H1 (cell line): ENCODE measurements at places on chromosomes 5 and 9. TPM values are rescaled to one million over a fixed set of nuclear protein-coding genes. Genes with fewer than 3 reads are reported as not detected.

GRCh38 chr9:100228352-100228869 lies 124.3 kb downstream of the TEX10 start:
- H3K27me3 ChIP-seq: no peaks in the 10 kb centered on the region
- H3K4me1 ChIP-seq: no peaks in the 10 kb centered on the region
- H3K4me3 ChIP-seq: no peak overlapping the region
- H3K27ac ChIP-seq: no peak overlapping the region
- H3K36me3 ChIP-seq: no peaks in the 10 kb centered on the region
- DNase-seq: no peak

- no peak for DNase-seq
- peaks cover 5% of the 10 kb centered on the region for H3K4me1 ChIP-seq
- H3K36me3 ChIP-seq: no peaks in the 10 kb centered on the region
- no peaks in the 10 kb centered on the region for H3K27me3 ChIP-seq
- no peak overlapping the region for H3K4me3 ChIP-seq
- H3K27ac ChIP-seq: no peak overlapping the region; the same call in 1 of the 2 replicates
Observed at GRCh38 chr5:10655972-10656830, 92.3 kb downstream of the ANKRD33B start.

DNA sequence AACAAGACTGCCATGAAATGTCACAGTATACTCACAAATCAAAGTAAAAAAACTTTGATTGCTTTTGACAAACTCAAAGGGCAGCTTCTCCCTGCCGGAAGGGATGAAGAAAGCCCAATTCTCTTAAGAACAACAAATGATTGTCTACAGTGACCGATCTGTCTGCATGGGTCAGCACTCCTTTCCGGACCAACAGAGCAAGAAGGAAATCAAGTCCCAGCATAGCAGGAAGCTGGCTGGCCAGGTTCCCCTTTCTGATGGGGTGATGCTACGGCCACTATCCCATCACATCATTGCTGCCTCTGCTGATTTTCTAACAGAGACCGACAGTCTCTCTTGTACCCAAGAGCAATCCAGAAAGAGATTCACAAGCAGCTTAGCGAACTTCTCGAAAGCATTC lies 692 bp downstream of the C1QTNF3 start:
- no peak for DNase-seq
- H3K4me3 ChIP-seq: no peak overlapping the region
- H3K36me3 ChIP-seq: no peaks in the 10 kb centered on the region
- no peak overlapping the region for H3K27ac ChIP-seq

DNA sequence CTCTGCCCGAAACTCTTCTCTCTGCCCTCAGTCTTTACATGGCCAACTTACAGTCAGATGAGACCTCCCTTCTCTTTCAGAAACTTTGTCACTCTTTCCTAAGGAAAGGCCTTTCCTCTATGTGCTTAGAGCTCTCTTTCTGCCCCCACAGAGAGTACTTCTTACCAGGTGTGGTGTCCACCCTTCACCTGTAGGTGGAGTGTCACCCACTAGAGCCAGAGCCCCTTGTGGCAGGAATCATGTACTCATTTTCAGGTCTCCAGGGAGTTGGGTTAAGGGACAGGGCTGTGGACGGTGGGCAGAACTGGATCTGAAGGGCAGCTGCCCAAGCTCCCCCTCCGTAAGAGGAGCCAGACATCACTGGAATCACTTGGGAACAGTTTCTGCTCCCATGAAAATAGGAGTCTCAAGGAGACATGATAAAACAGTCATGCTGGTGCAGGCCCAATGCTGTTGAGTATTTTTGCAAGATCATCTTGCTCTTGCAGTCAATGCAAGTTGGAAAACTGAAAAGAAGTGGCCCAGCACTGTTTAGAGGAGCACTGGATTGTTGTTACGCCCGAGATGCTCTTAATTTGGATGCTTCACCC lies 436.7 kb downstream of the ZSWIM6 start:
- H3K4me3 ChIP-seq: no peak overlapping the region
- no peaks in the 10 kb centered on the region for H3K36me3 ChIP-seq
- no peaks in the 10 kb centered on the region for H3K27me3 ChIP-seq
- no peak overlapping the region for H3K27ac ChIP-seq

- H3K4me3 ChIP-seq: no peak overlapping the region
- DNase-seq: no peak
- peaks cover 8% of the 10 kb centered on the region for H3K4me1 ChIP-seq
- H3K27me3 ChIP-seq: no peaks in the 10 kb centered on the region
- H3K27ac ChIP-seq: no peak overlapping the region
Observed at GRCh38 chr5:172113036-172113435, 75.0 kb downstream of the STK10 start.

DNA sequence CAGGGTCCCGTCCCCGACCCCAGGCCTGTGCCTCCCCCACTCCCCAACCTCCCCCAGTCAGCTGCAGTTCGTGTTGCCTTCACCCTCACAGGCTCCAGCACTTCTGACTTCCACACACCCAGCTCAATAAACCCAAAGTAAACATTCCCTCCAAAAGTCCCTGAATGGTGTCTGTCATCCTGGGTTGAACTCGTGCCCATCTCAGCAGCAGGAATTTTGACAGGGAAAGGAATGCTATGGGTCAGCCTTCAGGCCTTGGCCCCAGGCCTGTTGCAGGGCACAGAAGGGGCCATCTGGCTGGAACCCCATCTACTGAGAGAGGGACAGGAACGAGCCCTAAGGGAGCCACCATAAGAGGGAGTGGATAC lies 29.6 kb upstream of the CNOT6 start:
- no peaks in the 10 kb centered on the region for H3K27me3 ChIP-seq
- no peaks in the 10 kb centered on the region for H3K4me1 ChIP-seq
- H3K27ac ChIP-seq: no peak overlapping the region
- no peak overlapping the region for H3K4me3 ChIP-seq

DNA sequence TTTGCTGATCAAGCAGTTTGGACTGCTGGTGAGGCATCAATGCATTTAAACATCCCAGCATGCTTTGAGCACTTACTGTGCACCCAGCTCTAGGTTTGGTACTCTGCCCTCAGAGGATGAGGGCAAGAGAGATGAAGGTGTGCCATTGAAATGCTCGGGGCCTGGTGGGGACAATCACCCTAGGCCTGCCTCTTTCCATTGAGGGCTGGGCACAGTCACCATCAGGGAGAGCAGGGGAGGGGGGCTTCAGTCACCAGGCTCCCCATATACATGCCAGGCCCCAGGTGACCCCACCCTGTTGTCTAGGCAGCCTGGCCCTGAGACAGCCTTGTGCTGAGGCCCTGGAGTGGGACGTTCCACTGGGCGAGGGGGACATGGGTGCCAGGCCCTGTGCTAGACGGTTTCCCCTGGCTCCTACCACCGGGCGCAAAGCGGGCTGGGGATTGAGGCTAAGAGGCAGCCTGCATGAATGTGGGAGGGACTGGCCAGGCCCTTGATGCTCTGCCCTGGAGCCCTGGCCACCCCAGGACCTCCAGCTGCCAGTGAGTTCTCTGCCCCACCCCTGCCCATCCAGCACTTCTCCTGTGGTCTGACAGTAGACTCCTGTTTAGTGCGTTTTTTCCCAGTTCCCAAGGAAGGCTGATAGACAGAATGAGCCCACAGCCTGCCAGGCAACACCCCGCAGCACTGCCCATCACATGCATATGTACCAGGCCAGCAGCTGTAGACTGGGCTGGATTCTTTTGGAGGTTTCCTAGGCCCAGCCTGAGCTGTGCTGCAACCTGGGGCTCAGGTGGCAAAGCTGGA lies 18.9 kb downstream of the TCF7 start:
- no peak overlapping the region for H3K4me3 ChIP-seq
- DNase-seq: no peak
- H3K27ac ChIP-seq: no peak overlapping the region
- H3K27me3 ChIP-seq: no peaks in the 10 kb centered on the region

- H3K4me1 ChIP-seq: peaks cover 3% of the 10 kb centered on the region; the same call in 1 of the 2 replicates
- H3K27ac ChIP-seq: no peak overlapping the region
- no peaks in the 10 kb centered on the region; the same call in 1 of the 2 replicates for H3K27me3 ChIP-seq
- no peak for DNase-seq
- no peak overlapping the region for H3K4me3 ChIP-seq
Observed at GRCh38 chr5:124512236-124512635, 234.2 kb downstream of the ZNF608 start.

DNA sequence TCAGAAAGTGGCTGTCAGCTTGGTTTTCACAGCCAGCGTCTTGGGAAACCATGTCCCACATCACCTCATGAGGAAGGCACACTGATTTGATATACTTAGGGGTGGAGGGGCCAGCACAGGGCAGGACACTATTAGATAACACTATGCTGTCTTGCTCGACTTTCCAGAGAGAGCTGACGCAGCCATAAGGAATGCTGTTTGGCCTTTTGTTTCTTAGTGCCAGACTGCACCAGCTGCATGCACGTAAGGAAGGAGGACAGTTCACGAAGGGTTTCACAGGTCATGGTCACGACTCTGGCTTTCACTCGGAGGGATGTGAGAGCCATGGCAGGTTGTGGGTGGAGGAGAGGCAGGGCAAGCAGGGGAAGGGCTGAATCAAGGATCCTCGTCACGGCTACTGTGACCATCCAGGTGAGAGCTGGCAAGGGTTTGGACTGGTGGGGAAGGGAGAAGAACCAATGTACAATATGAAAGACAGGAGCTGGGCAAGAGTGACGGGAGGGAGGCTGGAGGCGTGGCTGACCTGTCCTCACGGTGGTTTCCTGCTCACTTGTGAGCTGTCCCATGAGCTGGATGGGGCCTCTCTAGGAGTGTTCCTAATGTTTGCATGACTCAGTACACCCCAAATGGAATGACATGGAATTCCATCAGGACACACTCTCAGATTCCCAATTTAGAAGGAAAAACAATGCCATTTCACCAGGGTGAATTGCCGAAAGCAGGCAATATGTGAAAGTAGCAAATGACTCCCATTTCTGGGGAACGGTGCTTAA lies 61.7 kb downstream of the OTULIN start:
- peaks cover 22% of the 10 kb centered on the region for H3K4me1 ChIP-seq
- DNase-seq: no peak
- no peak overlapping the region; the same call in 1 of the 2 replicates for H3K27ac ChIP-seq
- H3K27me3 ChIP-seq: no peaks in the 10 kb centered on the region
- no peak overlapping the region for H3K4me3 ChIP-seq

- no peak overlapping the region for H3K4me3 ChIP-seq
- H3K36me3 ChIP-seq: no peaks in the 10 kb centered on the region
- H3K27ac ChIP-seq: no peak overlapping the region
Observed at GRCh38 chr5:96566833-96567587, 95.2 kb upstream of the CAST start.

GRCh38 chr5:181167814-181168488 lies 20.6 kb downstream of the OR2V2 start:
- DNase-seq: peak; percentile 96
- peaks cover 34% of the 10 kb centered on the region for H3K27me3 ChIP-seq
- H3K4me1 ChIP-seq: peaks cover 3% of the 10 kb centered on the region; the same call in 1 of the 2 replicates
- no peak overlapping the region for H3K27ac ChIP-seq

The CCNJL gene
- total RNA-seq: 34.6 and 36.2 TPM in 2 replicates

The PDE6A gene
- total RNA-seq: not detected in 2 replicates

The QRFP gene
- not detected in 2 replicates for total RNA-seq

The CSF2 gene
- not detected in 2 replicates for total RNA-seq

The PLEKHG4B gene
- 42.9 and 43.6 TPM in 2 replicates for total RNA-seq
